Hepatocyte (in vitro differentiated cells): ENCODE measurements at places on chromosomes 4 and X. TPM values are rescaled to one million over a fixed set of nuclear protein-coding genes. Genes with fewer than 3 reads are reported as not detected.

DNA sequence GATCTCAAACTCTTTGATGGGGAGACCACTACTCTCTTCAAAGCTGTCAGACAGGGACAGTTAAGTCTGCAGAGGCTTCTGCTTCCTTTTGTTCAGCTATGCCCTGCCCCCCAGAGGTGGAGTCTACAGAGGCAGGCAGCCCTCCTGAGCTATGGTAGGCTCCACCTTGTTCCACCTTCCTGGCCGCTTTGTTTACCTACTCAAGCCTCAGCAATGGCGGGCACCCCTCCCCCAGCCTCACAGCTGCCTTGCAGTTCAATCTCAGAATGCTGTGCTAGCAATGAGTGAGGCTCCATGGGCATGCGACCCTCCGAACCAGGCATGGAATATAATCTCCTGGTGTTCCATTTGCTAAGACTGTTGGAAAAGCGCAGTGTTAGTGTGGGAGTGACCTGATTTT lies 42.1 kb upstream of the UGT2B10 start:
- DNase-seq, result no peak

DNA sequence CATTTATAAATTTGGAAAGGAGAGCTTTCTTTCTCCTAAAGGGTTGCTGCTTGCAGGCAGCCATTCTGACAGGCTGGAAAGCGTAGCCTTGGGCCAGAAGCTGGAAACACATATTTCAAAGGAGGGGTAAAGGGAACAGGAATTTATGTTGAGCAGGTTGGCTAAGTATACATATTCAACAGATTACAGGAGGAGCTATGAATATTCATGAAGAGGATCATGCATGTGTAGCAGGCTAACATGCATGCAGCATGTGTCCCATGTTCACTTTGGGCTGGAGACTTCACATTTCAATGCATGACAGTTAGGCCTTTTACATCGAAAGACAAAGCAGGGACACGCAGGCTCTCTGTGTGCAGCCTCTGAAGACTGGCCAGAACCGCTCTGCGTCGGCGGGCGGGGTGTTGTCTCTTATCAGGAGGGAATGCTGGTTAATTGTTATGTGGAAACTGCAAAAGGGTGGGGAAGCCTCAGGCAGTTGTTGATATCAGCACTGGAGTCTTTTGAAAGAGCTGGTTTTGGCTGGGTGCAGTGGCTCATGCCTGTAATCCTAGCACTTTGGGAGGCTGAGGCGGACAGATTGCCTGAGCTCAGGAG lies 31.5 kb downstream of the CASP3 start:
- no peak for DNase-seq

- DNase-seq, result no peak
Observed at GRCh38 chrX:2576793-2577192, 76.0 kb upstream of the DHRSX start.

GRCh38 chrX:101642093-101642492 lies 17.6 kb downstream of the ARMCX2 start:
- no peak for DNase-seq

GRCh38 chr4:143713955-143714625 lies 13.6 kb upstream of the FREM3 start:
- DNase-seq, result no peak

GRCh38 chr4:177293208-177294033 lies 16.3 kb upstream of the NEIL3 start:
- DNase-seq, result no peak

GRCh38 chrX:13938051-13938828 lies 91.5 kb downstream of the GEMIN8 start:
- peak; percentile 38 for DNase-seq

- DNase-seq, result peak; percentile 35
Observed at GRCh38 chrX:149630681-149631233, 835 bp downstream of the TMEM185A start.

GRCh38 chr4:34469516-34469915 lies 1774.8 kb downstream of the ARAP2 start:
- no peak for DNase-seq

DNA sequence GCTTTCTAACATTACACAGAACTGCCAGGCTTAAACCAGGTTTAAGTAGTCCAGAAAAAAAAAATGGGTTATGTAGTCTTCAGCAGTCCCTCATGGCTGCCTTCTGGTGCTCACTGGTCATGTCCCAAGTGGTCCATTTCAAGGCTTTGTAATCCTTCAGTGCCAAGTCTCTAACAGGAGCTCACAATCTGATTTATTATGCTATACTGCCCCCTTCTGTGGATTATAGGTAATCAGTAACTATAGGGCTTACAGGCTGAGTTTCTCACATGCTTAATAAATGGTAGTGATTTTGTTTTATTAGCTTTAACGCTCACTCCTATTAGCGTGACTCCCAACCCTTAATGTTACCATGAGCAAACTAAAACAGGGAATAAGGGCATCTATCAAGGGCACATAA lies 92.5 kb upstream of the EDA2R start:
- peak; percentile 14 for DNase-seq

DNA sequence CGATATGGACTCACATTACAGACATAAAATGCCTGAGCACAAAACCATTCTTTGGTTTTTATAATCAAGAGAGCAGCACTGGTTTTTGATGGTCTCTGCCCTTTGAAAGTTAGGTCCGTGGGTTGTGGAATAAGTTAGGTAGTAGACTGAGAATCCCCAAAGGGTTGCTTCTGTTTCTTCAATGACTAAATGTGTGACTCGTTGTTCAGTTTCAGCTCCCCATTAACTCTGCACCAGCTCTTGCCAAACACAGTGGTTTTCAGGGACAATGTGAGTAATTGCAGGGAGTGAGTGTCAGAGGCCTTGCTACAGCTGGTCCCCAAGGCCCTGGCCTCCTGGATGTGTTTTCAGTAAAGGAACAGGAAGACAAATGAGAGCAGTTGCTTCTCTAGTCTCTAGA lies 24.8 kb downstream of the SMIM20 start:
- no peak for DNase-seq

- no peak for DNase-seq
Observed at GRCh38 chrX:153783378-153784013, 2.7 kb downstream of the SRPK3 start.

DNA sequence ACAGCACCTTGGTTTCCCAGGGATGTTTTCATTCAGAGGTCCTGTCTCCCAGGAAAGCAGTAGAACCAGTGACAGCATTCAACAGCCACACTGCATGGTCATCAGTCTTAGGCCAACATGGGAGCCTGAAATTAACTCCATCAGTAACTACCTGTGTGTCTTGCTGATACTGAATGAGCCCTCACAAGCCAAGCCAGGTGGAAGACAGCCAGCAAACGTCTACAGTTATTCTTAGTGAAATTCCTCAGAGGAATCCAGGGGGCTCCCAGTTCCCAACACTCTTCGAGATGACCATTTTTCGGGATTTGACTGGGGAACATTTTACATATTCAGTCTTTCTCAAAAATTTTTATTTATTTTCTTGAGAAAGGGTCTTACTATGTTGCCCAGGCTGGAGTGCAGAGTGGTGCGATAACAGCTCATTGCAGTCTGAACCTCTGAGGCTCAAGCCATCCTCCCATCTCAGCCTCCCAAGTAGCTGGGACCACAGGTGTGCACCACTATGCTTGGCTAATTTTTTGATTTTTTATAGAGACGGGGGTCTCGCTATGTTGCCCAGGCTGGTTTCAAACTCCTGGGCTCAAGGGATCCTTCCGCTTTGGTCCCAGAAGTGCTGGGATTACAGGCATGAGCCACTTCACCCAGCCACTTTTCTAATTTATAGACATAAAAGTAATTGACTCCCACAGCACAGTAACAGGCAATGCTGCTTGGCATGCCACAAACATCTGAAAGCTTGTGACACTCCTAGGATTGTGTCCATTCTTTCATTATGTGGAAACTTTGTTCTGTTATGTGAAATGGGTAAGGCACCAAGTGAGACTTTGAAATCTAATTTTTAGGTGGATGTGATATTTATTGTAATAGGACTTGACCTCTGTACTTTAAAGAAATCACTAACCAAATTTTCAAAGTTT lies 116.9 kb downstream of the SOWAHB start:
- DNase-seq, result no peak

DNA sequence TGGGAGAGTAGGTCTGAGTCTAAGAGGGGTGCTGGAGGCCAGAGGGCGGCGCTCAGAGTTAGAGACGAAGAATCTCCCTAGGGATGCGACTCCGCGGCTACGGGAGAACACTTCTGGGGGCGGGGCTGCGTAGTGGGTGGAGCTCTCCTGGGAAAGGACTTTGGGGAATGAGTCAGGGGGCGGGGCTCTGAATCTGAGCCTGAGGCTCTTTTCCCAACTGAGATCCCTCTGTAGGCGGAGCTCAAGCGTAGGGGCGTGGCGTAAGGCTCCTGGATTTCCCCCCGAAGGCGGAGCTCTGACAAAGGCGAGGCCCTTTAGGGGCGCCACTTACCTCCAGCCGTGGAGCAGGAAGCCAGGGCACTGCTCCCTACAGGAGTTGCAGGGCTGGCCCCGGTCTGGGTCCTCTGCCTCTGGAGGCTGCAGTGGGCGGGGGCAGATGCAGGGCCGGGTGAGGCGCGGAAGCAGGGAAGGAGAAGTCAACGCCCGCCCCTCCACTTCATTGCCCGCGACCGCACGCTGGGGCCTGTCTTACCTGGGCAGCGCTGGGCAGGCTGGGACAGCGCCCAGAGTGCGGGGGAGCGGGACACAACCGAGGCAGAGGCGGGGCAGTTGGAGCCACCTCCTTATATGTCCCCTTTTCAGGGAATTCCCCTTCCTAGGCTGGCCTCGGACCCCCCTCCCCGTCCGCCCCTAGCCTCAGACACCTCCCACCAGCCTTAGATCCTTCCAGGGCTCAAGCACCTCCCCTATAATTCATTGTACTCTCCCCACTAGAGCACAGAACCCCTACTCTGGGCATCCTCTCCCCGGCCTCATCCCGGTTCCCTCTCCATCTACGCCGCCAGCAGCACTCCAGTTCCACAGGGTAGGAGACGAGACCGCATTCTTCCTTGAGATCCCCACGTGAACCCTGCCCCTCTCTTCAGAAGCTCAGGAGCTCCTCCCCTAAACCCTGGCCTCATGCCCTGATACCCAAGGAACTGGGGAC lies 1.6 kb downstream of the PRICKLE3 start:
- DNase-seq, result peak; percentile 93

GRCh38 chr4:5998333-5998936 lies 19.8 kb downstream of the C4orf50 start:
- peak; percentile 85 for DNase-seq

GRCh38 chrX:73851014-73852009 lies 288.3 kb downstream of the CHIC1 start:
- no peak for DNase-seq

- DNase-seq, result no peak
Observed at GRCh38 chr4:23613782-23614181, 276.1 kb downstream of the PPARGC1A start.

GRCh38 chr4:17126321-17126966 lies 228.0 kb upstream of the LDB2 start:
- DNase-seq, result no peak

The UCP1 gene
- not detected in 2 replicates for total RNA-seq

The PPP1R2C gene
- not detected in 2 replicates for total RNA-seq

The GLRB gene
- 4.8 and 7.2 TPM in 2 replicates for total RNA-seq

The AKAP14 gene
- total RNA-seq, result not detected in 2 replicates

The HELT gene
- total RNA-seq, result not detected in 2 replicates

The FRMPD3 gene
- total RNA-seq, result 0.04 and 0.17 TPM in 2 replicates
